ENCODE measurements at places on chromosomes 13 and 19.
A peak's percentile ranks its signal among the peaks of the same experiment; 100 is the strongest.

DNA sequence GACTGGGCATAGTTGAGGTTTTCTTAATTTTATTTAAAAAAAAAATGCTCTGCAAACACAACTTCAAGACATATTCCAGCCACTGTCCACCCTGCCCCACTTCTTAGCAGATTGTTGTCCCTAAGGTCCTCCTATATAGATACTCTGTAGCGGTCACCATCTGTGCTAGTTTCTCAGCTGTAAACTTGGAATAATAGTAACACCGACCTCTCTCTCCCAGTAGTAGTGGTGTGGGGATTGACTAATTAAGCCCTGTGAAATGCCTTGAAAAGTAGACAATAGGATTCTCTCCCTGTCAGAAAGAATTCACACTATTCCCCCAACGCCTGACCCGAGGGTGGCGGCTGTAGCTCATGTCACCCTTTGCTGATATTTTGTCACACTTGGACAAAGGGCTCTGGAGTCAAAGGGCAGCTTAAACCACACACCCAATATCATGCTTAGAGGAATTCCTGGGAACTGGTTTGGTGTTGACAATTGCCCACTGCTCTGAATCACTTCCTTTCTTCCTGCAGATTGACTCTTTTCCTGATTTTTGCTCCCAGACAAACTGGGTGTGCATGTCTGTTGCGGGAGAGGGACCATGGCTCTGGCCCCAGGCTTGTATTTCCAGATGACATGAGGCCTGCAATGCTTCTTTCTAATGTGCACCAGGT is 9.2 kb upstream of the SERP2 start:
- DNase-seq: no peak

DNA sequence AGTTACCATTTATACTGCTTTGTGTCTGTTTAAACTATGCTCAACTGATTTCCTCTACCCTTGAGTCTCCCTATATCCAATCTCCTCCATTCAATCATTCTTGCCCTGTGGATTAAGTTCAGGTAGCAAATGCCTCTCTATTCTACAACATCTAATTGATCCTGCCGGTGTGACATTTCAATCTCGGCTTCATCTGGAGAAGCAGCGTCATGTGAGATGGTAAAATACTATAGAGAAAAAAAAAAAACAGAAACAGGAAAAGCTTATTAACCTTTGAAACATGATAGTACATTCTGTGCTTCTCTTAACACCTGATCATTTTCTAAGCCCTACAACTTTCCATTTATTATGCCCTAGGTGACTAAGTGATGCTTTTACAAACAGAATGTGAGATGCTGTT is 89.4 kb downstream of the KCTD12 start:
- DNase-seq: no peak

DNA sequence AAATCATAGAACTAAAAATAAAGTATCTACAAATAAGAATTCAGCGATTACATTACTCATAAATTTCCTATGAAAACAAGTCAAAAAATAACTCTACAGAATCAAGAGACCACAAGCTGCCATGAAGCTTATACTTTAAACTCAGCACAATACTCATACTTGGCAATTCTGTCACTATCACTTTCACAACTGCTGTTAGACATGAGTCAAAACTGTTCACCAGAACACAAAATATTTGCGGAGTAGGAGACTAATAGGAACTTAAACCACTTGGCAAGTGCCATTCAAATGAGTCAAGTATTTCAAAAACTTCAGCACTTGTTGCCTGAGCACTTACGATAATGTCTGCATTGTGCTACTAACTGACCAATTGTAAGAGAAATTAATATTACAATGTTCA is 387.8 kb upstream of the GPC6 start:
- no peak for DNase-seq

DNA sequence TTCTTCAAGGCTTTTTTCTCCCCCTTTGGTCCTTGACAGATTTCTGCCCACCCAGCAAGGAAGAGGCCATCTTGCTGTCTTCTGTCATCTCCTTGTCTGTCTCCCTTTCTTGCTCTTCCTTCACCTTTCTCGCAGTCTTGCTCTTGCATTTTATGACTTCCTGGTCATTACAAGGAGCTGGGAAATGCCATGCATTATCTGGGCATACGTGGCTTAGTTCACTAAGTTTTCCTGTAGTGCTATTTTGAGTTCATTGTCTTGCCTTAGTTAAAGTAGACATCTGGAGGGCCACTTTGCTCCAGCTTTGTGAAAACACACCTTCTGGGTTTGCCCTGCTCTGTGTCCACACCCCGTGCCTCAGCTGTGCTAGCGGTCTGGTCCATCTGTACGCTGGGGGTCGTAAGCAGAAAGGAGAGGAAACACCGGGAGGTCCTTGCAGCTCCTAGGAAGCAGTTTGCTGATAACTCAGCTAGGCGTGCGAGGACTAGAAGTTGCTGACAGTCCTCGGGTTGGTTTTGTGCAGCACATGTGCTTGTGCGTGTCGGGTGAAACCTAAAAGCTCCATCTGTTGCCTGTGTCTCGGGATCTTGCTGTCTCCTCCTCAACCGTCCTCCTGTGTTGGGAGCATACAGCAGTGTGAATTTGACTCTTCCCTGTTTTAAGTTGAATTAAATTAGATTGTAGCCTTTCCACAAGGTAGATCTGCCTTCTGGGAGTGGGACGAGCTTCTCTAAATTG is 59.4 kb downstream of the ARHGEF7 start:
- no peak for DNase-seq

- no peak for DNase-seq
These were observed 41.0 kb downstream of the RASL11A start for GRCh38 chr13:27311518-27312210.

GRCh38 chr13:34816908-34817665 is 125.0 kb upstream of the NBEA start:
- DNase-seq: no peak

DNA sequence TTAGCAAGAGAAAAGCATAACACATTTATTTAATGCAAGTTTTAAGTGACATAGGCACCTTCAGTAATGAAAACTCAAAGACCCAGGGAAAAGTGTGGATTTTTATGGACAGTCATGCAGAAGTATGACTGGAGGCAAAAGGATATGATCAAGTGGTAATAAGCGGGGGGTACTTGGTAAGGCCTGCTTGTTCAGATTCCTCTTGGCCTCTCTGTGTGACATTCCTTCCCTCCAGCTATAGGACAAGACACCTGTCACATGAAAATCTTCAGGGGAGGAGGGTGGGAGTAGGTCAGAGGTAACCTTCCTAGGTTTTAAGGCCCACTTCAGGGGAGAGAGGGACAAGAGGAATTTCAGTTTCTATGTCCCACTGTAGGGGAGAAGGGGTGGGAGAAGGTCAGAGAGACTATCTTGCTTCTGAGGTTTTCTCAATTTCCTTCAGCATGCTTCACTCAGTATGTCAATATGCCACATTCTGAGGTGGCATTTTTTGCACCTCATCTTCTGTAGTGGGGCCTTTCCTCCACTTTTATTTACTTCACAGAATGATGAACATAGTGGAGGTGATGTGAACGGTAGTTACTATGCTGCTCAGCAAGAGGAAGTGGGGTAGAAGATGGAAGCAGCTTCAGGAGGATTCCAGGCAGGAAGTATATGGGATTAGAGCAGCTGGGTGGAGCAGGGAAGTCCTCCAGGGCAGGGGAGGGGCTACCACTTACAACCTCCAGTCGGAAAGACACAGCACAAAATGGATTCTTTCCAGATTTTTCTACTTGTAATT is 73.2 kb upstream of the RFC3 start:
- no peak for DNase-seq

GRCh38 chr13:41858780-41859179 is 102.1 kb downstream of the VWA8 start:
- no peak for DNase-seq

GRCh38 chr19:18415178-18415867 is 3.9 kb upstream of the SSBP4 start:
- DNase-seq: no peak

DNA sequence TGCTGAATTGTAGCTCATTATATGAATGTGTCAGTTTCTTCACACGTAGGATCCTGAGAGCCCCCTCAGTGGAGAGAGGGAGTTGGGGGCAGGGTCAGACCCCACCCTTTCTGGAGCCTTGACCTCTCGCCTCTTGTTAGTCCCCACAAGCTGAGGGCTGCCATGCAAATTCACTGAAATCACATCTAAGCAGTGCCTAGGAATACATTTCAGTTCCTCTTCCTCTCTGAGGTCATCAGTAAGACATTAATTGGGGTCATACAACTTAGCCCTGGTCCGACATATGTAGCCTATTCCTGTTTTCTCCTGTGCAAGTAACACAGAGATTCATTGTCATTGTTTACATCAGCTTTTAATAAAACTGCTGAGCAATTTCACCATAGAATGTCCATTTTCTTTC is 30.0 kb downstream of the MYO9B start:
- DNase-seq: no peak

DNA sequence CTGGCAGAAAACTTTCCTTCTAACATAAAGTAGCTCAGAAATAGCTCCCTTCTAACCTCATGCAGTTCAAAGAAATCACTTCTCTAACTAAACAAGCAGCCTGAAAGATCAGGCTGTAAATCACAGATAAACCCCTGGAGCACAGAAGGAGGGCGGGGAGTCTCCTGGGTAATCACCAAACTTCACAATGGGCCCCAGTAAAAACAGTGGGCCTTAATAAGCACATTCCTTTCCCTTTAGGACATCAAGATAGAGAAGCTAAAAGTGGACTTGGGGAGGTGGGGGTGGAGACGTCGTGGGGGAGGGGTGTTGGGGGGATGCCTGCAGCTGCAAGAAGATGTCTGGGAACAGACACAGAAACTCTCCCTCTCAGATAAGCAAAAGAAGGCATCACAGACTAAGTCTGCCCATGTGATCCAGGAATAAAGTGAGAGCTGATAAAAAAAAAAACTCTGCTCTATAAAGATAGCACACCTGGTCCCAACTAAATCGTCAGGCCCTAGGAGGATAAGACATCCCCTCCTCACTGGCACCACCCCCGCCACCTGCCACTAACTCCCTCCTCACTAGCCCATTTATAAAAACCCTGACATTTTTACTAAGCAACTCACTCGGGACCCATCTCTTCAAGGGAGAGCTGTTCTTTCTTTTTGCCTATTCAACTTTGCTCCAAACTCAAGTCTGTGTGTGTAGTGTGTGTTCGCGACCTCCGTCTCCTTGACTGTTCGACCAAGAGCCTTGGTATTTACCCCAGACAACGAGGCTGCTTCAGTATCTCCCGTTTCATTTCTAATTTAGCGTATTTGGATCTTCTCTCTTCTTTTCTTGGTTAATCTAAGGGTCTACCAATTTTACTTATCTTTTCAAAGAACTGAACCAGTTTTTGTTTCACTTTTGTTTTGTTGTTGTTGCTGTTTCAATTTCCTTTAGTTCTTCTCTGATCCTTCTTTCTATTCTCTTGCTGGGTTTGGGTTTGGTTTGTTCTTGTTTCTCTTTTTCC is 31.7 kb downstream of the DNAJC15 start:
- peak; percentile 12 for DNase-seq

GRCh38 chr13:106919638-106920037 is 351.7 kb upstream of the ARGLU1 start:
- no peak for DNase-seq

DNA sequence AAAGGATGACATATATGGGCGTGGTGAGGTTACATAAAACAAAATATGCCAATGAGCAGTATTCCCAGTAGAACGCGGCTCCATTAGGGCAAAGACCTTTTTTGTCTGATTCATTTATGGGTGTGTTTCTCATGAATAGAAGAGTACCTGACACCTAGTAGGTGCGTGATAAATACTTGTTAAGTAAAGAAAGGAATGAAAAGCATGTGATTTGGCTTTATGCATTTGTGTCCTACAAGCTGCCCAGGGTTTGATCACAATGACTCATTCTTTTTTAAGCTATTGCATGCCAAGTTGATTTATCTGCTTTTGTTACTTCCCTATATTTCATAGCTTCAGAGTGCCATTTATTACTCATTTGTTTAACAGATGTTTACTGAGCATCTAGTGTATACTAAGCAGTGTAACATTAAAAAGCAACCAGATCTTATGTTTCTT is 19.1 kb upstream of the KCTD4 start:
- DNase-seq: no peak

- DNase-seq: no peak
These were observed 46.8 kb downstream of the CD320 start for GRCh38 chr19:8261347-8261746.

- peak; percentile 68 for DNase-seq
These were observed 1.7 kb downstream of the ELL start for GRCh38 chr19:18519962-18520847.

GRCh38 chr13:109918179-109918711 is 131.9 kb upstream of the IRS2 start:
- no peak for DNase-seq

DNA sequence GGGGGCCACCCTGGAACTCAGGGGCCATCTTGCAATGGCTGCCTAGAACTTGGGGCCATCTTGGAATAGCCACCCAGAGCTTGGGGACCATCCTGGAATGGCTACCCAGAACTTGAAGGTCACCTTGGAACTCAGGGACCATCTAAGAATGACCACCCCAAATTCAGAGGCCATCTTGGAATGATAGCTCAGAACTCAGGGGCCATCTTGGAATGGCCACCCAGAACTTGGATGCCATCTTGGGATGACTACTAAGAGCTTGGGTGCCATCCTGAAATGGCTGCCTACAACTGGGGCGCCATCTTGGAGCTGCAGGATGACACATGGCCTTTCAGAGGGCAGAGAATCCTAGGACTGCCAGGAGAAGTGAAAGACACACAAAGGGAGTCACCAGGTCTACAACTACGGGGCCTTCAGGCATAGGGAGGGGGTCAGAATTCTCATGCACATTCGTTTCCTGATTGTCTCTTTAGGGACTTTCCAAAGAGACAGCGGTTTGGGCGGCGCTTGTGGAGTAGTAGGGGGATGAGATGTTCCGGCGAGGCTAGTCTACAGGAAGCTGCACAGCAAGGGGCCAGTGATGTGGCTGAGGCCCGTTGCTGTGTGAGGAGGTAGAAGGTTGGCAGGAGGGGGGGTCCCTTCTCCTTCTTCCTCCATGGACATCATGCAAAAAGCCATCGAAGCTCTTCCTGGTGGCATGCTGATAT is 125.0 kb downstream of the IER2 start:
- peak; percentile 40 for DNase-seq

DNA sequence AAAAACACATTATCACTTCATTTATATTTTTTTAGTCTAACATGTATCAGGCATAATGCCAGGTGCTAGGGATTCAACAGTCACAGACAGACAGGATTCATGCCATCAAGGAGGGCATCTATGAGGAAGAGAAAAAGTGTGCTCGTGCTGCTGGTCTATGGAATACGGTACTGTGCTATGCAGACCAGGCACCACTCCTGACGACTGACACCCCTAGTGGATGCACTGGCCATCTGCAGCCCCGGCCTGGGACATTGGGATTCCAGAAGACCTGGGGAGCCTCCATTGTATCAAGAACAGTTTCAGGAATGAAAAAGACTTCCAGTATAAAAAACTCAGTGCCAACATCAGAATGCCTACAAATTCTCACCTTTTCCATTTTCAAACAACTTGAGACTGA is 94.0 kb downstream of the KLF12 start:
- no peak for DNase-seq

DNA sequence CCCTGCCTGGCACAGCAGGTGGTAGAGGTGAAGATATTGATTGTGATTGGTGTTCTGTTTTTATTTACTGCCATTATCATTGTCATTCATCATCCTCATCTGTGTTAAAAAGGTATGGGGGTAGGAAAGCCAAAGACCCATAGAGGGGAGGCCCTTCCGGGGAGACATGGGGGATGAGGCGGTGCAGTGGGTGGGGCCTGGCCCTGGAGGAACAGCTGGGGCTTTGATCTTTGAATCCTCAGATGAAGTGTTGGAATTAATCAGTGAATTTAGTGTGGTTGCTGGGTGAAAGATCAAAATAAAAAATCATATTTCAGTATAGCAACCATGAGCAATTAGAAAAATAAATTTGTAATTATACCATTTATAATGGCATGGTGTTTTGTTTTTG is 7.4 kb downstream of the PTH2 start:
- DNase-seq: no peak

GRCh38 chr19:14090509-14091080 is at the start of gene SAMD1:
Gene SAMD1 (minus strand): TSS chr19:14090751.
- DNase-seq: peak; percentile 89

Measured in CD4-positive, alpha-beta T cell treated with Interleukin-1 beta for 1 hour (primary cell).